ENCODE measurements at places on chromosomes 3 and 15. TPM values are rescaled to one million over a fixed set of nuclear protein-coding genes. Genes with fewer than 3 reads are reported as not detected.
A peak's percentile ranks its signal among the peaks of the same experiment; 100 is the strongest.

GRCh38 chr3:17136136-17136721, 251.5 kb downstream of the PLCL2 start:
- no peak for DNase-seq

DNA sequence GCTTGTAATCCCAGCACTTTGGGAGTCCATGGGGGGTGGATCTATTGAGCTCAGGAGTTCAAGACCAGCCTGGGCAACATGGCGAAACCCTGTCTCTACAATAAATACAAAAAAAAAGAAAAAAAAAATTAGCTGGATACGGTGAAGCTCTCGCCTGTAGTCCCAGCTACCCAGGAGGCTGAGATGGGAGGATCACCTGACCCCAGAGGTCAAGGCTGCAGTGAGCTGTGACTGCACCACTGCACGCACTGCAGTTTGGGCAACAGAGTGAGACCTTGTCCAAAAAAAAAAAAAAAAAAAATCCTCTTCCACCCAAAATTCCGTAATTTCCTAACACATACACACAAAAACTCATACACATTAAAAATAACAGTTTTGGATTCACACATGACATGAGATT, 2.2 kb downstream of the ANO10 start:
- no peak for DNase-seq

DNA sequence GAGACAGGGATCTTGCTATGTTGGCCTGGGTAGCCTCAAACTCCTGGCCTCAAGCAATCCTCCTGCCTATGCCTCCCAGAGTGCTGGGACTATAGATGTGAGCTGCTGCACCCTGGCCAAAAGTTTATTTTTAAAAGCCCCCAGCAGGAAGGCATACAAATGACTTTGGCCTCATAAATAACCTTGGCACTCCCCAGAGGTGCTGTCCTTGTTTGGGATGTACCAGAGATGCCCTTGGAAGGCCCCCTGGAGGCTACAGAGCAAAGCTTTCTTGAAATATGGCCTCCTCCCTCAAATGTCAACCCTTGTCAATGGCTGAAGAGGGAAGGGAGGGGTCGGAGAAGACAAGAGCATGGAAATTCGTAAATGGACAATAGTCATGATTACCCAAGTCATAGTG, 14.0 kb upstream of the RTP3 start:
- no peak for DNase-seq

- DNase-seq = no peak
Observed at GRCh38 chr3:57048052-57048671, 12.3 kb upstream of the SPATA12 start.

DNA sequence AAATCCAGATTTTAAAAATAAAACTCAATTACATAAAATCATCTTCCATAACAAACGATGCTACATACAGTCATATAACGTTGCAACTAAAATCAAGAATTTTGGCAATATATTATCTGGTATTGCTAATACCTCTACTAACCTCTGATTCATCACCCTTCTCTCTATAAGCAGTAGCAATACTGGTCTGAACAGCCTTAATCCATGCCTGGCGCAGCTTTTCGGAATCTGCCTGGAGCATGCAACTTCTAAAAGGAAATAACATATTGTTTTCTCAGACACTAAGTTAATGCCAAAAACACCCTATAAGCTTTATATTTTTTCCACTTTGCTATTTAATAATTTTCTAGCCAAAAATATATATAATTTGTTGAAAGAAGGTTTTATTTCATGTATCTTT, 35.4 kb upstream of the XXYLT1 start:
- no peak for DNase-seq

GRCh38 chr3:17592956-17593355, 149.5 kb downstream of the TBC1D5 start:
- peak; percentile 45 for DNase-seq

GOLGA8J gene
- total RNA-seq = 0.10 TPM

All from renal cortical epithelial cell (primary cell).